Hepatic stellate cell (primary cell): ENCODE measurements at places on chromosomes 16 and 17.
A peak's percentile ranks its signal among the peaks of the same experiment; 100 is the strongest.

- no peak for DNase-seq
Measured at GRCh38 chr16:65469116-65469515, 347.3 kb upstream of the CDH11 start.

GRCh38 chr17:49729069-49729468 is 21.3 kb upstream of the SLC35B1 start:
- no peak for DNase-seq

DNA sequence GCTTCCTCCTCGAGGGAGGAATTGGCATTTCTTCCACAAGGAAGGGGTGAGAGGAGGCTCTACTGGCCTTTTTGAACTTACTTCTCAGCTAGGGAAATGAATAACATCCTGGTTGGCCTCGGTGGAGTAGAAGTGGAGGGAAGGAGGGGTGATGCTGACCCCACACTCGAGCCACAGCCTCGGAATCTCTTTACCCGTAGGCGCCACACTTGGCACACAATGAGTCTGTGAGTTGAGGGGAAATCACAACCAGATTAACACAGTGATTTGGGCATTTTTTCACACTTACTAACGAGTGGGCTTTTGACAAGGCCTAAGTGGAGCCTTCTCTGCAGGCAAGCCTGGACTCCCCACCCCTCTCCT is 47.3 kb upstream of the TBX2 start:
- DNase-seq: no peak

GRCh38 chr16:81498351-81498750 is 53.7 kb downstream of the CMIP start:
- no peak for DNase-seq

GRCh38 chr17:1487939-1488825 is 4.3 kb downstream of the MYO1C start:
- peak; percentile 91 for DNase-seq

DNA sequence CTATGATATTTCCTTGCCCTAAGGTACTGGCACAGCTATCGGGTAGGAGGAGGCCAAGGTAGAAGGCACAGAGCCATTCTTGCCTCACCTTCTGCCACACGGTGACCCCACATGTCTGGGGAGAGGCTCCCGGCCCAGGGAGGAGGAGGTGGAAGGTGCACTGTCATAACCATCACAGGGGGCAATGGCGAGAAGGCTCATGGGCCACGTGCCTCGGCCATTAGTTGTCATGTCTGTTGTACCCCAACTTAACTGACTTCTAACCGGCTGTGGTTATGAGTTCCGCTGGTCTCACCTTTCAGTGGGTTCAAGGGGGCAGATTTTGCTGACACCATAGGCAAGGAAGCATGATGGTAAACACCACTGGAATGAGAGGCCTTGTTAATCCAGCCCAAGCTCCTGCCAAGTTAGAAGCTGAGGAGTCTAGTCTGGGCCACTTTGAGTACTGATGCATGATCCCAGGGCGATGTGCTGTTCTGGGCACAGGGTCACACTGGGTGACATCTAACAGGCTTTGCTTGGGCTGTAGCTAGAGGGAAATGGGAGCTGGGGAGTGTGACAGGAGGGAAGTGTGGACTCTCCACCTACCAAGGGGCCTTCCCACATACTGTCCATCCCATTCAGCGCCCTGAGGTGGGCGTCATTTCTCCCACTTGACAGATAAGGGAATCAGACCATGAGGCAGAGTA is 39.6 kb downstream of the HLF start:
- DNase-seq: no peak
